ENCODE measurements at places on chromosomes 4 and X.

DNA sequence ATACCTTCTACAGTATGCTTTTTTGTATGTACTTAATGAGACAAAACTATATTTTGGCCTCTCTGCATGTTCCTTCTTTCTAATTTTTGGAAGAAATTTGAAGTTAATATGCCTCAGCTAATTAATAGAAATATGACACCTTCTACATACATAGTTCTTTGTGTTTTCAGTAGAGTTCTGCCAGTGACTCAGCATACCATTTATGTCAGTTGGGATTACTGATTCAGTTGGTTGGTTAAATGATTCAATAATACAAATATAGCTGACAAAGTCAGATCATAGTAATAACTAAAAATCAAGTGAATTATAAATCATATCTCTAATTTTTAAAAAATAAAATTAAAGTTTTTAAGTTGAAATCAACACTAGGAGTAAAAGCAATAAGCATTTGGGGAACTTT is 16.8 kb downstream of the BTC start:
- no peak for DNase-seq

GRCh38 chrX:118228041-118228440 is 111.4 kb upstream of the KLHL13 start:
- no peak for DNase-seq

DNA sequence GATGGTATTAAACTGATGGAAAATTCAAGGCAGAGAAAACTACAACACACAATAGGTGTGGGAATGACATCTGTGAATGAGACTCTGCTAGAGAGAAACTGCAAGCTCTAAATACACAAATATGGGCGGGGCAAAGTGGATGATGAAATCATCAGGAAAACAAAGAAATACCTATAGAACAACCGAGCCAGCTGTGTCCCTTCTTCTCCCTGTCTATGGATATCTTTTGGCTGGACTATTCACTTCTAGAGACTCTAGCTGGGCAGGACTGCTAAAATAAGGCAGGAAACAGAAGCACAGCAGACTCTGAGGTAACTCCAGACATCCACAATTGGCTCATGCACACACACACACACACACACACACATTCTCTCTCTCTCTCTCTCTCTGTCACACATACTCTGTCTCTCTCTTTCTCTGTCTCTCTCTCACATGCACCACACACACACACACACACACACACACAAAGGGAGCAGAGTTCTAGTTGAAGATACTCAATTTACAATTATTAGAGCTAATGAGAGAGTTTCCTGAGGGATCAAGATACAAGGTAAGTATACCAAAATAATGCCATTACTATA is 27.2 kb upstream of the EDNRA start:
- no peak for DNase-seq

- no peak for DNase-seq
Observed at GRCh38 chr4:162803378-162803777, 363.3 kb downstream of the NAF1 start.

DNA sequence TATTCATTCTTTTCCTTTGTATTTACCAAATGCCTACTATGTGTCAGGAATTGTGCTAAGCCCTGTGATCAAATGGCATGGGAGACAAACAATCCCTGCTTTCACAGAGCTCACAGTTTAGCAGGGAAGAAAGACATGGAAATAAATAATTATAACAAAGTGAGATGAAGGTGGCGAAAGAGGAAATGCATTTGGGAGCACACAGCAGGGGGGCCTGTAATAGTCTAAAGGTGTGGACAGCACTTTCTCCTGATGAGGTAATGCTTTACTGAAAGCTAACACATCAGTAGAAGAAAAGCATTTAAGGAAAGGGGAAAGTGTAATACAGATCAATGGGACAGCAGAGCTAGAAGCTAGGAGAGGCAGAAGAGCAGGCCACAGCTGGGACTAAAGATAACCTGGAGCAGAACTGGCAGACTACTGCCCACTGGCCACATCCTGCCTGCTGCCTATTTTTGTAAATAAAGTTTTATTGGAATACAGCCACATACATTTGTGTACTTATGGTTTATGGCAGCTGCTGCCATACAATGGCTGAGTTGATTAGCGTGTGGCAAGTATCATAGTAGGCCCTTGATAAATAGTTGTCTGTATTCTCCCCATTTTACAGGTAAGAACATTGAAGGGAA is 67.1 kb upstream of the TAPT1 start:
- no peak for DNase-seq
